NCI-H1694 (cell line): ENCODE measurements at places on chromosomes 1 and 21.
A peak's percentile ranks its signal among the peaks of the same experiment; 100 is the strongest.

DNA sequence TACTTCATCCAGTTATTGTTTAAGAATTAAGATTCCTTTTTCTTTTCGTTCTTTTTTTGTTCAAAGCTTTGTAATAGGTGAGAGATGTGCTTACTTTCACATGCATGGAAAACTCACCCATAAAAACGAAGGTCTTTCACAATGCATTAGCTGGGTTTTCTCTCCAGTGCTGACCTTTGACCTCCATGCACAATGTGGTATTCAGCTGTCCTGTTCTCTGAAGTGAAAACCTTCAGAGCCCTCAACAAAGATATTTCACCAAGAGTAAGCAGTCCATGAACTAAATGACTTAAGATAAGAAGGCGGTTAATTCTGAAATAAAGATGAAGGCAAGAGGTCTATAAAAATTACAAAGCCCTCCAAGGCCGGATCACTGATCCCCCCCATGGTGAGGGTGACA is 77.1 kb upstream of the IPO9 start:
- DNase-seq, result no peak

DNA sequence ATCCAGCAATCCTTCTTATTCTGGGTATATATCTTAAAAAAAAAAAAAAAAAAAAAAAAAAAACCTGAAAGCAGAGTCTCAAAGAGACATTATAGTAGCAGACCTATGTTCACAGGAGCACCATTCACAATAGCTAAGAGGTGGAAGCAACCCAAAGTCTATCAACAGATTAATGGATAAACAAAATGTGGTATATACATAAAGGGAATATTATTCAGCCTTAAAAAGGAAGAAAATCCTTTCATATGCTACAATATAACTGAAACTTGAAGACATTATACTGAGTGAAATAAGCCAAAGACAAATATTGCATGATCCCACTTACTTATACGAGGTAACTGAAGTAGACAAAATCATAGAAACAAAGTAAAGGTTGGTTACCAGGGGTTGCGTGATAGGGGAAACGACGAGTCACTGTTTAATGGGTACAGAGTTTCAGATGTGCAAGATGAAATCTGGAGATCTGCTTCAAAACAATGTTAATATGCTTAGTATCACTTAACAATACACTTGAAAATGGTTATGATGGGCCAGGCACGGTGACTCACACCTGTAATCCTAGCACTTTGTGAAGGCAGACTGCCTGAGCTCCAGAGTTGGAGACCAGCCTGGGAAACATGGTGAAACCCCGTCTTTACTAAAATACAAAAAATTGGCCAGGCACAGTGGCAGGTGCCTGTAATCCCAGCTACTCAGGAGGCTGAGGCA is 29.5 kb downstream of the PIK3R3 start:
- DNase-seq, result no peak

DNA sequence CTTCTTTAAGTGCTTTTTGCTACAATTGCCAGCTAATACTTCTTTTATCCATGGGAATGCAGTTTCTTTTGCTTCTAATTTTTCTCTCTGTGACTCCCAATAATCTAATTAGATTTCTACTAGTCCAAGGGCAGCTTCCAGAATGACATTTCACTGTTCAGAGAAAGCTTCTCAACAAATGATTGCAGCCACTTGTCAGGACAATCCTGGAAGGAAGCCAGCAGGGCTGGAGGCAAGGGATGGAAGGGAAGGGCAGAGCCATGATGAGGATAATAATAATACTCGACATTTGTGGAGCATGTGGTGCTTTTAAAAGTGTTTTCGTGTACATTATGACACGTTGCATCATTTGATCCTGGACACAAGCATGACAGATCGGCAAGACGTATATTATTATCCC is 19.4 kb downstream of the F11R start:
- no peak for DNase-seq

DNA sequence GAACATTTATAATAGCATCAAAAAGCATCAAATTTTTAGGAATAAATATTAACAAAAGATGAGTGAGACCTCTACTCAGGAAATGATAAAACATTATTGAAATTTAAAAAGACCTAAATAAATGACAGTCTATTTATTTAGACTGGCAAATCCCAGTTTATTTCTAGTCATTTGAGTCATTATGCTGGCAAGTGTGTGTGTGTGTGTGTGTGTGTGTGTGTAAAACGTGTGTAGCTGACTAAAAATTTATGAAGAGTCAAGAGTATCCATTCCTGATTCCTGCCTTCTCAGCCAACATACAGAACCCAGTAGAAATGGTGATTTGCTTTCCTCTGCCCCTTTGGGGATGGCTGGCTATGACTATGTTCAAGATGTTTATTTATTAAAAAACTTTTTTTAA is 46.2 kb downstream of the OSBPL9 start:
- no peak for DNase-seq

- peak; percentile 32 for DNase-seq
Measured at GRCh38 chr1:209207701-209208286, 375.7 kb upstream of the CAMK1G start.

DNA sequence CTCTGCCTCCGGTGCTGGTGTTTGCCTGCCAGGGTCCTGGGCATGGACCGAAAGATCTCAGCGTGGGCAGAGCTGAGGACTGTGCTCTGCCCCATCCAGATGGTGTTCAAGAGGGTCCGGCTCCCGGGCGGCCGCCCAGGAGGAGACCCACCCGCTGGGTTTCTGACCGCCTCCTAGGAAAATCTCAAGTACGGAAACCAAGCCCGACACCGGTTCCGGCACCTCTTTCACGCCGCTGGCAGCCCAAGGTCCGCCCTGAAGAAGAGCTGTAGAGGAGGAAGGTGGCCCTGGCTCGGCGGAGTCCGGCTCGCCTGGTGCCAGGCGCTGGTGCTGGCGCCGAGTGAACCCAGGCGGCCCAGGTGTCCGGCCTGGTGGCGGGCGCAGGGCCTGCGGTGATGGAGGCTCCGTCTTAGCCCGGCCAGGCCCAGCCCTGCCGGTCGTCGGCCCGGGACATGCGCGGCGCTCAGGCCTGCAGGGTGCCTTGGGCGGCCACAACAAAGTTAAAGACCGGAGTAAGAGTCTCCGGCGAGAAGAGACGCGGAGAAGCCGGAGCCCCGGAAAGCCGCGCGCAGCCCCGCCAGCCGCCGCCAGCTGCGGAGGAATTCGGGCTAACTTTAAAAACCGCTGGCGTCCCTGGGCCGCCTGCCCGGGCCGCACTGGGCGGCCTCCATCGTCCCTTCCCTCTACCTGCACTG is 1.5 kb downstream of the GRIK3 start:
- no peak for DNase-seq

GRCh38 chr1:41559331-41559730 is 74.8 kb upstream of the EDN2 start:
- DNase-seq, result no peak

DNA sequence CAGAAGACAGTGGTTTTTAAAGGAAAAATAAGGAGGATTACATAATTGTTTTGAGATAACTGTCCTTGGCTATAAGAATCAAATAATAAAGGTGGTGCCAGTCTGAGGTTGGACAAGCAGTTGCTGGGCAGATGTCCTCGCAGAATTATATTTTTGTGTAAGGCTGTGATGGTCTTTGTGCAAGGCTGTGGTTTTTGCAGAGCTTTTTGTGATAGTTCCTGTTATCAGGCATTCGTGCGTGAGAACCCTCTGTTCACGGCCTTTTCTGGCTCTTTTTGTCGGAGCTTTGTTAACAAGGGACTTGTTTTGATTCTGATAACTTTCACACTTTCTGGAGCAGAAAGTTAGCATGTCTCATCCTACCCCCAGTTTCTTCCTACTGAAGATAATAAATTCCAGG is 33.4 kb downstream of the SH3BP5L start:
- no peak for DNase-seq

GRCh38 chr1:23790696-23791515 is at the start of gene LYPLA2:
TSS of gene LYPLA2 (plus strand) at chr1:23791145. CDS start at chr1:23792683, 1,538 bp downstream.
- peak; percentile 51 for DNase-seq

GRCh38 chr1:35047188-35047858 is 15.6 kb upstream of the ZMYM6 start:
- DNase-seq, result no peak

GRCh38 chr1:194295685-194296084 is 1109.3 kb upstream of the B3GALT2 start:
- peak; percentile 31 for DNase-seq

DNA sequence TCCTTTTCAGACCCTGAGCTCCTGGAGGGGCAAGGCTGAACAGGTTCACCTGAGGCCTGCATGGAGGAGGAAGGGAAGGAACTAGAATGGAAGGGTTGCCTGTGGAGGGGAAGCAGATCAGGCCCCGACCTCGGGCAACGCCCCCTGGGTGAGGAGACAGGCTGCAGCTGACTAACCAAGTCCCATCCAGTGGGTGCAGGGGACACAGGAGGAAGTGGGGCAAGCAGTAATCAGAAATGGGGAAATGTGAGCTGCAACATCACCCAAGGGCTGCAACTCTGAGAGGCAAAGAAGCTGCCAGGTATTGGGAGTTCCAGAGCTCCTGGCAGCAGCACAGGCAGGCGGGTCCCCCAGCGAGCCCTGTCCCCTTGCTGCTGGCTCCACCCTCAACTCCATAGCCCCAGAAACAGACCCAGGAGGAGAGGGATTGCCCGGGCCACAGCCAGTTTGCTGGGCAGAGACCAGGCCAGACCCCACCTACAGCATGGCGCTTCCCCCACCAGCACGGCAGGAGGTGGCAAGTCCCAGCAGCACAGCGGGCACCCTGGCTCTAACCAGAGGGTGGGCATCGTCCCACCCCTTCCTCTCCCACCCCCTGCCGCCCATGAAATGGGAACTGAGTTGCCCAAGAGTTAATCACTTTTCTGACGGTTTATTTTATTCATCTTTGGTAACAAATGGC is 38.5 kb downstream of the MRPL37 start:
- no peak for DNase-seq

DNA sequence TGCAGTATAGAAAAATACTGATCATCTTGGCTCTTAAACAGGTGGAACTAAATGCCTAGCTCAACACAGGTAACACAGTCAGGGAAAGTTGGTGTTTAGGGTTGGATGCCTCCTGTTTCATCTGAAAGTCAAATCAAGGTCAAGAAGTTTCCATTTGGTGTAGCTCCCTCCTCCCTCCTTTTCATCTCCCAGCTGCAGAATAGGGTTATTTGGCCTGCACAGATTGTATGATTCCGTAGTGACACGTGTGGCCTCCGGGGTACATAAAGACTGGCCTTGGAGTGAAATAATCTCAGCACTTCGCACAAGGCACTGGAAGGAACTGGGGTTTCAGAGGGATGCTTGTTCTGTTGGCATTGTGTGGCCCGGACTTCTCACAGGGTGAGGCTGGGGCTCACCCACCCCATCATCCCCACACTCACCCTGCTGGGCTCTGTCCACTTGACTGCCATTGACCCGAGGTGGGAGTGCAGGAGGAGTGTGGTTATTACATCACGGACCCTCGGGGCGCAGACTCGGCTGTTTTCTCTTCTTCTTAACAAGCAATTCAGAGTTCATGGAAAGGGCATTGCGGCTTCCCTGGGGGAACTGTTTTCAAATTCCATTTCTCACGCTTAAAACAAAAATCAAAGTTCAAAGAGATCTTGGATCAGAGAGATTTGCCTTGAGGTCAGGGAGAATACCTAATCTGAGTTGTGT is 18.4 kb downstream of the IGSF5 start:
- no peak for DNase-seq

GRCh38 chr1:183227422-183228346 is 41.6 kb downstream of the LAMC2 start:
- peak; percentile 42 for DNase-seq

DNA sequence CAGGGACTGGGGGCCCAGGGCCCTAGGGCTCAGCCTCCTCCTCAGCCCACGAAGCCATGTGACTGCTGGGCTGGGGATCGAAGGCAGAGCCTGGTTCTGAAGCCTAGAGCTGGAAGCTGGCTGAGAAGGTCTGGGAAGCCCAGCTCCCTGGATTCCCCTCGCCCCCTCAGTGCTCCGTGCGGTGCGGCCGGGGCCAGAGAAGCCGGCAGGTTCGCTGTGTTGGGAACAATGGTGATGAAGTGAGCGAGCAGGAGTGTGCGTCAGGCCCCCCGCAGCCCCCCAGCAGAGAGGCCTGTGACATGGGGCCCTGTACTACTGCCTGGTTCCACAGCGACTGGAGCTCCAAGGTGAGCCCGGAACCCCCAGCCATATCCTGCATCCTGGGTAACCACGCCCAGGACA is 9.1 kb downstream of the ADAMTSL4 start:
- DNase-seq, result no peak

DNA sequence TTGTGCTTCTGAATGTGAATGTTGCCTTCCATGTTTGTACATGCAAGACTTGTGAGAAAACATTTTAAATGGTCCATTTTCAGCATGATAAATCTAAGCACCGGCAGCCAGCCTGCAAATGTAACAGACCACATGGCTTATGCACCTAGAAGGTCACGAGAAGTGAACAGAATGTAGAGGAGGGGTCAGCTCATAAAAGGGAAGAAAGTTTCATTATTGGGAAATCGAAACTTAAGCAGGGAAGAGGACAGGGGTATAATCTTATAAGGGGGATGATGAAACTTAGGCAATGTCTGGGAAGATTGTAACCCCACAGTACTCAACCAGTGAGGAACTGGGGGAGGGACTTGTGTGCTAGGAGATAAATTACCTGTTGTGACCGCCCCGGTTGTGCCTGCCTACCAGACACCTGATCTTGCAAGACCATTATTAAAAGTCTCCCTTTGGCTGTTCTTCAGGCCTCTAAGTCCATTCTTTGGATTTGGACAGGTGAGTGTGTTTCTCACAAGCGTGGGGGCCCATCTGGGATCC is 37.7 kb upstream of the VN1R5 start:
- DNase-seq, result no peak

DNA sequence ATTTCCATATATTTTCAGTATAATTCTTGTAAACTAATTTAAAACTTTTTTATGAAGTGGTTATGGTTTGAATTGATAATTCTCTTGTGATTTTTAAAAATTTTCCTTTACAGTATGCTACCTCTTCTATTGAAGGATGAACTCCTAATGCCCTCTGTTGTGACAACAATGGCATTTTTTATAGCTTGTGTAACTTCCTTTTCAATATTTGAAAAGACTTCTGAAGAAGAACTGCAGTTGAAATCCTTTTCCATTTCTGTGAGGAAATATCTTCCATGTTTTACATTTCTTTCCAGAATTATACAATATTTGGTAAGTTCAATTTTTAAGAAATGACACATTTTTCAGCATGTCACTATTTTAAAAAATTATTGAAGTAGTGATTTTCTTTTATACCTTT is 61.4 kb downstream of the ALG6 start:
- DNase-seq, result no peak

DNA sequence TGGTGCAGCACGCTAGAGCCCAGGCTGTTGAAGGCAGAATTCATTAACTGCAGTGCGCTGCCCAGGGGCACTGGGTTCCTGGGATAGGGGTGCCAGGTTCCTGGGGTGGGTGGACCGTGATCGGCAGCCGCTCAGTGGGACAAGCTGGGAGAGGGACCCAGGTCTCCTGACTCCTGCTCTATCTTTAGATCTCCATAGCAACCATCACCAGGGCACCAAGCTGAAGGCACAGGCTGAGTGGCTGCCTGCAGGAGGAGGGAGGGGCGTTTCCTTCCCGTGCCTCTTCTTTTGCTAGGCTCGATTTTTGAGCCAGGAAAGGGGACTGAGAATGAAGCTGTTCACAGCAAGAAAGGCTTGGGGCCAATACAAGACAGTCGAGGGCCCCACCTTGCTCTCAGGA is 20.9 kb upstream of the CDCP2 start:
- no peak for DNase-seq
